ENCODE measurements at places on chromosomes 3 and 15.
A peak's percentile ranks its signal among the peaks of the same experiment; 100 is the strongest.

DNA sequence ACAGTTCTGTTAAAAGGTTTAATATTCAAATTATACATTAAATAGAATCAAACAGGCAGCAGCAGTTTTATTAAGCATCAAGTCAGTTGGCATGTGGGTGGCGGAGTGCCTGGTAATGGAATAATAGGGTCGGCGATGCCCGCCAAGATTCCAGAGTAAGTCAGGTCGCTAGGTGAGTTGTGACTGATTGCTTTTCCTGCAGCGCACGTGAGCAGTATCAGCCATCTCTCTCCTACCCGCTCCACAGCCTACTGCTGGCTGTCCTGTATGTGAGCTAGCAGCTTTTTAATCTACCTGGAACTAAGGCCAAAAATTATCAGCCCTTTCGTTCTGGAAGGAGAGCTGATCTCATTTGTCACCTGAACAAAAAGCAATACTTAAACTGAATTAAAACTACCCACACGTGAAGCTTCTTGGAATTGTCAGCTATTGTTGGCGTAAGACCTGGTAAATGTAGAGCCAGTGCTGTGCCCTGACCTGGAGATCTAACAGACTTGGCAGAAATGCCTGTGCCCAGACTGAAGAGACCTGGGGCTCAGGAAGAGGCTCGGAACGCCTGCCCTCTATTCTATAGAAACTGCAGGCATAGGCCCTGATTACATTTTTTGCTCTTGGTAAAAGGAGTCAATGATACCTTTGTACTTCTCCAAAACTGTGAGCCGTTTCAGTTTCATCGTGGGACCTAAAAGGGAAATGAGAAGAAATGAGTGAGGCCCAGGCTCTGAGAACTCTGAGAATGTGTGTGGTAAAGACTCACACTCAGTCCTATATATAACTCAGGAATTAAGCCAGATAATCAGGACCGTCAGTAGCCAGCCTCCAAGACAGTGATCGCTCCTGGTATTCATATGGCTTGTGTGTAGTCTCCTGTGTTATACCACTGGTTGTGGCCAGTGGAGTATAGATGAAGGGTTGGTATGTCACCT, 21.9 kb downstream of the IDH3A start:
- no peak for DNase-seq

DNA sequence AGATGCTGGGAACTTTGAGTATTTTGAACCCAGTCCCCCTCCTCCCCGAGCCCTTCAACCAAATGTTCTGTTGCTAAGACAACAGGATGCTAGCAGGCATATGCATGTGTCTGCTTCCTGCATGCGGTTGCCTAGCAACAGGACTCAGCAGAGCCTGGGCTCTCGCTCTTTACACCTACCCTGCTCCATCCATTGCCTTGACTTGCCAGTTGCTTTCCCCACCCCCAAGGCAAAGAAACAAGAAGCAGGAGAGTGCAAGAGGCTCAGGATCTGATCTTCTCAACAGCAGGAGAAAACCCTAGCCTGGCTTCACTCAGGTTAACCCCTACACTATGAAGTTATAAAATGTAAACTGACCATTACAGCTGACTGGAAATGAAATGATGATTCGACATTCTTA, 393.0 kb downstream of the IGSF11 start:
- no peak for DNase-seq

DNA sequence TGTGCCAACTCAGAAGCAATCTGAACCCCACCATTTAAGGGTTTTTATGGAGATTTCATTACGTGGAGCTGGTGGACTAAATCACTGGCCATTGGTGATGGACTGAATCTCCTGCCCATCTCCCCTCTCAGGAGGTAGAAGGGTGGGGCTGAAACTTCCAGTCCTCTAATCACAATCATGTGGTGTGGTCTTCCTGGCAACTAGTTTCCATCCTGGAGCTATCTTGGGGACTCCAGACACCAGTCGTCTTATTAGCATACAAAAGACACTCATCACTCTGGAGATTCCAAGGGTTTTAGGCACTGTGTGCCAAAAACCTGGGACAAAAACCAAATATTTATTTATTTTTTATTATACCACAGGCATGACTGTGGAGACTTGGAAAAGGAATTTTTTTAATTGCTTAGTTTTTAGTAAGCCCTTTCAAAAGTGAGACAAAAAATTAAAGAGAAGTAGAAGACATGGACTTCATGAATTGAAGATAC, 203.6 kb downstream of the WNT5A start:
- no peak for DNase-seq

DNA sequence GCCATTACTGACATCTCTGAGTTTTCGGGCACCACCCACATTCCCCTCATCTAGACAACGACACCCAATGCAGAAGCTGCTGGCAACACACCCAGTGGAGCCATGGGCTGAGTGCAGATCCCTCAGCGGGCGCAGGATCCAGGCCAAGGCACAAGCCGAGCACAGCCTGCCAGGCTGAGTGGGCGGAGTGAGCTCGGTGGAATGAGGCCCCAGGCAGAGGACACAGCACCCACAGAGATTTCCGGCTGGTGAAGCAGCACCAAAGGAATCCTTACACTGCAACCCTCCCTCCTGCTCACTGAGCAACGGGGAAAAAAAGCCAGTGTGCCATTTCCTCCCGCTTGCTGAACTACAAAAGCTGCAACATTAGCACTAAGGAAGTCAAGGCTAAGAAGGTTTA, 34.3 kb downstream of the ZMAT3 start:
- DNase-seq = peak; percentile 84

DNA sequence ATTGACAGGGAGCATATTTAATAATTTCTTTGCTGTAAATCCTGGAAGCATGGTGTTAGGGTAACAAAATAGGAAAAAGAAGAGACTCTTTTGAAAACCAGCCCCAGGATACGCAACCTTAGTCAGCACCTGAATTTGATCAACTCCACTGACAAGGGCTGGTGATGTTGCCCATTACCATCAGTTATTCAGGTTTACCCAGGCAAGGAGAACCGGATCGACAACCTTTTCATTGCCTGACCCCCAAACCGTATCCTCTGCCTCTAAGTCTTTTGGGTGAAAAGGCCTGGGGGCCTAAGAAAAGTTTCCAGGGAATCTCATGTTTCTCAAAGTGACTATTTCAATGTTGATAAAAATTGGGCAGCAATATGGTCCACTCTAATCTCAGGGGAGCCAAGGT, 313.3 kb downstream of the KBTBD8 start:
- no peak for DNase-seq

- DNase-seq = no peak
Measured at GRCh38 chr15:98809273-98809672, 160.9 kb downstream of the IGF1R start.

GRCh38 chr3:79896086-79896485, 128.3 kb upstream of the ROBO1 start:
- DNase-seq = no peak

DNA sequence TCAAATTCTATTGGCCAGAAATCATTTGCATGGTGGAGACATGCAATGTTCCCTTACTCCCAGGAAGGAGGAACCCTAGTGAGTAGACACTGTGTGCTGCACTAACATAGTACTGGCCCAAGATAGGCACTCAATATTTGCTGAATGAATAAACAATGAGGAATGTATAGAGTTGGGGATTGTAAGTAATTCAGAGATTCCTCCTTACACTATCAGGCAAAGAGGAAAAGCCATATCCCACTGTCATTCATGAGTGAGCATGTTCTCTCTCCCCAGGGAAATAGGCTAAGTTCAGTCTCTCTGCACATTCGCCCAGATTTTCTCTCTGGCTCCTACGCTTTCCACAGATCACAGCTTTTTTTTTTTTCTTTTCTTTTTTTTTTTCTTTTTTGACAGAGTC, 154.9 kb upstream of the WNT5A start:
- peak; percentile 31 for DNase-seq

GRCh38 chr3:177182352-177182751, 14.9 kb downstream of the TBL1XR1 start:
- DNase-seq = no peak

- no peak for DNase-seq
Measured at GRCh38 chr15:29635513-29636098, 186.7 kb downstream of the TJP1 start.

DNA sequence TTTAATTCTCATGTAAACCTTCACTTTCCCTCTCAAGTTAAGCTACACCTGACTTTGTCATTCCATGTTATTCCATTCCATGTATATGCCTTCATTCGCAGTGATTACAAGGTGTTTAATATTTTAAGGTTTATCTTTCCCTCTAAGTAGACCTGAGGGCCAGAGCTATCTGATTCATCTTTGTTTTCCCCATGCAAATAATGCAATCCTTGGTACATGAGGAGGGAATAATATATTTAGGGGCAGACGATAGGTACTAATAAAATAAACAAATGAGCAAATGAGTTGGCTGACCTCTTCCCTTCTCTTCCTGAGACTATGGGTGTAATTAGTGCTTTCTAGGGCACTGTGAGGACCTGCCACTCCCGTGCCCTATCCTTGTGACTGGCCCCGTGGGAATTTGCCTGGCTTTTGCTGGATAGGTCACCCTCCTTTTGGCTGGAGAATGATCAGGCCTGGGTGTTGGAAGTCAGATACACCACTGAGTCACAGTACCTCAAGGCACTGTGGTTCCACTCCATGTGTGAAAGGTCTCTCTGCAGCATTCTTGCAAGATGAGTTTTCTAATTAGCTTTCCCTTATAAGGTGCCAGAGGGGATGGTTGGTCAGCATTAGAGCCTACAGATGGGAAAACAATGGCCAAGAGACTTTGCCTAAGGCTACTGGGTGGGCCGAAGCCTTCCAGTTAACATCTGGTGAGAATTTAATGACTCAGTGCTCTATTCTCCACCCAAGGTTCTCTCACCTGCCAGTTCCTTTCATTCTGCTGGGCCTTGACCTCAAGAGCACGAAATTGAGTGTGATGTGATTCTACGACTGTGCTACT, 183.2 kb downstream of the P3H2 start:
- DNase-seq = peak; percentile 13

DNA sequence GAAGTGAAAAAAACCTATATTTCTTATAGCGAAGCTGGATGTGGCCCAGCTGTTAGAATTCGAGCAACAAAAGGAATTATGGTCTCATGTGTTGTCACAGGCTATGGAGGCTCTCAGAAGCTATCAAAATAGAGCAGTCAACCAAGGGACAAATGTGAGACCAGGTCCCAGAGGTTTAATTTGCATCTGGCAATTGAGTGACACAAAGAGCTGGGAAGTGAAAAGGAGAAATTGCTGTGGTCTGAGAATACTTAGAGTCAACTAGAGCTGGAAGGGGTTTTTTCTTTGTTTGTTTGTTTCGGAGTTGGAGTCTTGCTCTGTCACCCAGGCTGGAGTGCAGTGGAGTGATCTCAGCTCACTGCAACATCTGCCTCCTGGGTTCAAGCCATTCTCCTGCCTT, 61.3 kb upstream of the SMAD3 start:
- DNase-seq = no peak
